NCI-H1105 treated with DMSO at 0.1 percent for 48 hours (cell line): ENCODE measurements at places on chromosomes 6 and 20.

DNA sequence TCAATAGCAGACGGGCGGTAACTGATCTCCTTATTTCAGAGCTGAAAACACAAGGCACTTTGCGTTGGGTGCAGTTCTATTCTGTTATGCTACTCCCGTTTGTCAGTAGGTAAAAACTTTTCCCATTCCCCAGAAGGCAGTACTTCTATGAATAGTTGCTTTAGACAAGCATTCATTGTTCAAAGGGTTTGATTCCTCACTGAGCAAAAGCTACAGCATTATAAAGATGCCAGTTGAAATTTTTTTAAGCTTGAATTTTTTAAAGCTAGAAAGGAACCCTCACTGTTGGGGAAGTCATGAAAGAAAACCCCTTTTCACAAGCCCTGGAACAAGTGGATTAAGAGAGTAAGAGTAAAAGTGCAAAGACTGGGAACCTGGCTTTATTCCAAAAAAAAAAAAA, 42.3 kb downstream of the FUT9 start:
- no peak for DNase-seq

GRCh38 chr6:40723967-40724366, 136.8 kb upstream of the LRFN2 start:
- no peak for DNase-seq

DNA sequence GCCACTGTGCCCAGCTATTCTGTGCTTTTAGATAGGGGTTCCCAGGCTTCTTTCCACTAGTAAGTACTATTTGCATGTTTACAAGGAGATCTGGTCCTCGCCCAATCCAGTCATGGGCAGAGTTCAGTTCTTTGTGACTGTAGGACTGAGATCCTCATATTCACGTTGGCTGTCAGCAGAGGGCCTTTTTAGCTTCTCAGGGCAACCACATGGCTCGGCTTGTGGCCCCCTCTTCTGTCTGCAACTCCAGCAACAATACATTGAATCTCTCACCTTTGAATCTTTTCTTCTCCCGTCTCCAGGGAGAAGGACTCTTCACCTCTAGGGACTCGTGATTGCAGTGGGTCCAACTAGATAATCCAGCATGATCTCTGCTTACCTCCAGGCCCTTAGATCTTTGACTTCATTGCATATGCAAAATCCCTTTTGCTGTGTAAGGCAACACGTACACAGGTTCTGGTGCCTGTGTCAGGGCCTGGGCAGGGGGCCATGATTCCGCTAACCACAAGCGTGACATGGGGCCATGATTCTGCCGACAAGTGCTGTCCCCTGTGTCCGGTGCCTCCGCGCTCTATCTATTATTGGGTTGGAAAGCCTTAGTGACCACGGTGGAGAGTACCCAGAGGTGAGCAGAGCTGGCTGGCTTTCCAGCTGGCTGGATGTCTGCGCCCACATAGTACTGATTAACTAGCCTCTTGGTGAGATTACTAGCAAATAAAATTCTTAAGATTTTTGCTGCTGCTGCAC, 5.1 kb downstream of the CCR6 start:
- no peak for DNase-seq

DNA sequence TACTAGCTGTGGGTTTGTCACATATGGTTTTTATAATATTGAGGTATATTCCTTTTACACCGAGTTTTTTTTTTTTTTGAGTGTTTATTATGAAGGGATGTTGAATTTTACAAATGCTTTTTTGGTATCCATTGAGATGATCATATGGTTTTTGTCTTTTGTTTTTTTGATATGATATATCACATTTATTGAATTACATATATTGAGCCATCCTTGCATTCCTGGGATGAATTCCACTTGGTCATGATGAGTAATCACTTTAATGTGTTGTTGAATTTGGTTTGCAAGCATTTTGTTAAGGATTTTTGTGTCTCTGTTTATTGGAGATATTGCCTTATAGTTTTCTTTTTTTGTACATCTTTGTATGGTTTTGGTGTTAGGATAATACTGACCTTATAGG, 3.3 kb upstream of the ZNF337 start:
- DNase-seq, result no peak
